ENCODE measurements at places on chromosomes 1 and 21. TPM values are rescaled to one million over a fixed set of nuclear protein-coding genes. Genes with fewer than 3 reads are reported as not detected.

GRCh38 chr1:71228742-71229365, 148.0 kb upstream of the ZRANB2 start:
- DNase-seq = no peak

DNA sequence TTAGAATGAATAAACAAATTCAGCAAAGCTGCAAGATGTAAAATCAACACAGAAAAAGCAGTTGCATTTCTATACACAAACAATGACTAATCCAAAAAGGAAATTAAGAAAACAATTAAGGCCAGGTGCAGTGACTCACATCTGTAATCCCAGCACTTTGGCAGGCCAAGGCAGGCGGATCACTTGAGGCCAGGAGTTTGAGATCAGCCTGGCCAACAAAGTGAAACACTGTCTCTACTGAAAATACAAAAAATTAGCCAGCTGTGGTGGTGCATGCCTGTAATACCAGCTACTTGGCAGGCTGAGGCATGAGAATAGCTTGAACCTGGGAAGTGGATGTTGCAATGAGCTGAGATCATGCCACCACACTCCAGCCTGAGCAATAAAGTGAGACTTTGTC, 22.3 kb downstream of the THEM4 start:
- DNase-seq = no peak

DNA sequence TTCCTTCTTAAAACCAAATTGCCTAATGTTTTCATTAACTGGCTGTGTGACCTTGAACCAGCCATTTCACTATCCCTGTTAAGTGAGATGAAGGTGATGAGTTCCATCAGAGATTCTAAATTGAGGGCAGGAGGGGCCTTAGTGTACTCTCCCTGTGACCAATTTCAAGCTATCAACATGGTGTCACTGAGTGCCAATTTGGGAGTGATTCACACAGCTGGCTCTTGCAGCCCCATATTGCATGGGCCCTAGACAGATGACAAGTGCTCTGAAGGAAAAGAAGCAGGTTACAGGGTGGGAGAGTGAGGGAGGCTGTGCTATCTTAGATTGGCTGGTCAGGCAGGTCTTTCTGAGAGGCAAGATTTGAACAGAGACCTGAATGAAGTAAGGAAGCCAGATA, 13.0 kb upstream of the TACSTD2 start:
- no peak for DNase-seq

Gene VAV3
- polyA plus RNA-seq = 153 TPM

GRCh38 chr1:235766794-235767285, 99.9 kb downstream of the LYST start:
- no peak for DNase-seq

DNA sequence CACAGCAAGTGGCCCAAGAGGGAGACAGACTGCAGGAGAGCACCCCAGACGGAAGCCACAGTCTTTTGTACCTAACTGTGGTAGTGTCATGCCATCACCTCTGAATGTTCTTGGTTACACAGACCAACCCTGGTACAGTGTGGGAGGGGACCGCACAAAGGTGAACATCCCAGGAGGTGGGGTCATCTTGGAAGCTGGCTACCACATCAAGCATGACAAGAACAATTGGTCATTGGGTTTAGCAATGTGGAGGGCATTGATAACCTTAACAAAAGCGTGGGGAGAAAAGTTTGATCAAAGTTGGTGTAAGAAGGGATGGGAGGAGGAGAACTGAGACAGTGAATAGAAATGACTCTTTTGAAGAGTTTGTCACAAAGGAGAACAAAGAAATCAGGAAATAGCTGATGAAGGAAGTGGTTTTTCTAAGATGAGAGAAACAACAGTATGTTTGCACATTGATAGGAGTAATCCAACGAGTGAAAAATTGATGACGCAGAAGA, 87.1 kb upstream of the CACNA1E start:
- DNase-seq = no peak

GRCh38 chr1:11521582-11522399, 42.8 kb downstream of the DISP3 start:
- DNase-seq = no peak

GRCh38 chr1:3772715-3773571, at the start of gene SMIM1:
Gene SMIM1 (plus strand): TSS chr1:3772749. CDS start chr1:3775374, 2,625 bp downstream.
- DNase-seq = no peak

Gene KIF14
- polyA plus RNA-seq = 7.9 TPM

- no peak for DNase-seq
Observed at GRCh38 chr1:37945743-37946702, 830 bp downstream of the INPP5B start.

Gene FYB2
- polyA plus RNA-seq = 1.4 TPM

Gene IL22RA1
- 3.5 TPM for polyA plus RNA-seq

Gene SUMO3
- polyA plus RNA-seq = 123 TPM

- DNase-seq = no peak
Observed at GRCh38 chr1:116916002-116916401, 6.3 kb downstream of the PTGFRN start.

DNA sequence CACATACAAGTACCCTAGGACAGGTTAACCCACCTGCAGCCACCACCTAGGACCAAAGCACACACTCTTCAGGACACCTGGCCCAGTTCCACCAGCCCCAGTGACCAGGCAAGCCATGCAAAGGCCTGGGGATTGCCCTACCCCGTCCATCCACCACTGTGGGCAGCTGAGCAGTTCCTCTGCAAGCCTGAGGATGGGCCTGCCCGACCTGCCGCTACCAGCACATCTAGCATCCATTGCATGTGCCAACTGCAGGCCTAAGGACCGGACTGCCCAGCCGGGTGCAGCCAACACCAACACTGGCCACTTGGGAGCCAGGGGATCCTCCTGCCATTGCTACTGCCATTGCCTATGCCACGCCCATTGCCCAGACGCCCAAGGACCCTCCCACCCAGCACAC, 558.3 kb downstream of the SMYD3 start:
- no peak for DNase-seq

DNA sequence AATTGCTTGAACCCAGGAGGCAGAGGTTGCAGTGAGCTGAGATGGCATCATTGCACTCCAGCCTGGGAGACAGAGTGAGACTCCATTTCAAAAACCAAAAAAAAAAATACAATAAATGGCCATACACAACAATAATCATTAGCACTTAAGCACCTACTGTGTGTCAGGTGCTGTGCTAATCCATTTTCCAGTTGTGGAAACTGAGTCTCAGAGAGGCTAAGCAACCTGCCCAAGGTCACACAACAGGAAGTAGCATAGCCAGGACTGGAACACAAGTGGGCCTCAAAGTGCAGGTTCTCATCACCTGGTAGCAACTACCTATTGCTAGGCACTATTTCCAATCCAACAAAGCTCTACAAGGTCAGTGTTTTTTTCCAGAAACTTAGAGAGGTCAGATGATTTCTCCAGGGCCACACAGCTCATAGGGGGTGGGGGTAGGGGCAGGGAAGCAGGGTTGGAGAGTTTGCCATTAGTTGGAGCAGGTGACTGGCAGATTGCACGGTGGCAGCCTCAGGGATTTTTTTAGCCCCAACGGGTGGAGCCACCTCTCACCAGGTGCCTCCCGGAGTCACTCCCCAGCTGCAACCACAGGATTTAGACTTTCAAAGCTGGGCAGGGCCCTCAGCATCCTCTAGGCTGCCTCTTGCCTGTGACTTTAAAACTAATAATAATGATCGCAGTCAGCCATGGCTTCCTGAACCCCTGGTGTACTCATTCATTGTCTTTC, 52.5 kb upstream of the ID3 start:
- DNase-seq = no peak

DNA sequence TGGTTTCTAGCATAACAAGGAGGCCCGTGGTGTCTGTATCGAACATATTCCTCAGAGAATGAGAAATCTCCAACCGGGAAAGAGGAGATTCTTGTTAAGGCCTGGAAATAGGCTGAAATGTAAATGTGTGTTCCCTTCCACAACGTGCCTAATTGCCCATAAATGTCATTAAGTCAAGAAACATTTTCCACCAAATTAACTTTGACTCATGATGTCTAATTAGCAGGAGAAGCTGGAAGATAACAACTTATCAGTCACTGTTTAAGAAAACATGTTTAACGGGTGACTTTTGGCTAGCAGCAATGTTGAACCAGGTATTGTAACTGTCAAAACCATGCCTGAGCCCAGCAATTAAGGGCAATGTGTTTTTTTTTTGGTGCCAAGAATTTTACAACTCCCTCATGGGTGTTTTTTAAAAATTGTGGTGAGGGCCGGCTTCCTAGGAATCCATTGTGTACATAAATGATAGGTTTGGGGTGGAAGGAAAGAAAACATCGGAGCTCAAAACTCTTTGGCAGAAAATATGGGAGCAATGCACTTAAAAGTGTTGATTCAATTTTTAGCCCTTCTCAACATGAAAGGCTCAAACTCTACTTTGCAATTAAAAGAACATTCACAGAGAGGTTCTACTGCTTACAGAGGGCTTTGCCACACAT, 67.0 kb downstream of the OLIG1 start:
- no peak for DNase-seq

- DNase-seq = no peak
Observed at GRCh38 chr1:66119148-66119547, 326.5 kb downstream of the PDE4B start.

DNA sequence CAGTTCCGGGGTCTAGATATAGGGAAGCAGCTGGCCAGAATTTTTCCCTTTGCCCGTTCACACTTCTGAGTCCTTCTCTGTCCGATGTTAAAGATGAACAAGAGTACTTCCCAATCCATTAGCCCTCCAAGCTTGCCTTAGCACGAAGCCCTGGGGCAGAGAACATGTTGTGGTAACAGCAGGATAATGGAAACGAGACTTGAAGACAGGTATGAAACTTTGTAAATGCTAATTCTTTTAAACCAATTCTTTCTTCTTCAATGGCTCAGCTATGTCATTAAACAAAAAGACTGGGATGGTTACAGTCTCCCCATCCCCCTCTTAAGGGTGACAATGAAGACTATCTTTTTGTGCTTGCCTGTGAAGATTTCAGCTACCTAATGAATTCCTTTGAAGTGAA, 218.5 kb downstream of the PLA2G4A start:
- DNase-seq = no peak

DNA sequence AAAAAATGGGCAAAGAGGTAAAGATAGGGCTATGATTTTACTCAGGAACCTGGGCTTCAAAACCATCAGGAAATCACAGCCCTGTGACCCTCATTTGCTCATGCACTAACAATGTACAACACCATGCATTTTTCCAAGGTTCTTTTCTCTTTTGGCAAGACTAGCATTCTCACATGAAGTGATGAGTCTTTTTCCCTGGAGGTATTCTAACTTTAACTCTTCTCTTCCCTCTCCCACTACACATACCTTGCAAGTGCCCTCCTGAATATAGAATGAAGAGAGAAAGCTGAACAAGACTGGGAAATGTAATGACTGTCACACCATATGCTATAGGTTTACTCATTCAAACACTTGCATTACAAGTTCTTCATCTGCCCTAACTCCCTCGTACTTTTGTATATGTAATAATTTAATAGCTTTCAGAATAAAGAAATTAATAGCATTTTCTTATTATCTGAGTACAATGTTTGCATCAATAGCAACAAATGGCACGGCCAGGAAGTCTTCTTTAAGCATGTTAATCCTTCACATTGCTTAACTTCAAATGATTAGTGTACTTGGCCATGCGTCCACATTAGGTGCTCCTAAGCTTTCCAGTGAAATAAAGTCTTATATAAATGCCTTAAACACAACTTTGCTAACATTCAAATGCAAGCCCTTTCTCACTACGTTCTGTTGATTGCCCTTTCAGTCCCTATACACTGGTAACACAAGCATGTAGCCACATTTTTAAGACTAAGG, 1.8 kb downstream of the NIBAN1 start:
- DNase-seq = no peak

Gene CD5L
- polyA plus RNA-seq = not detected

DNA sequence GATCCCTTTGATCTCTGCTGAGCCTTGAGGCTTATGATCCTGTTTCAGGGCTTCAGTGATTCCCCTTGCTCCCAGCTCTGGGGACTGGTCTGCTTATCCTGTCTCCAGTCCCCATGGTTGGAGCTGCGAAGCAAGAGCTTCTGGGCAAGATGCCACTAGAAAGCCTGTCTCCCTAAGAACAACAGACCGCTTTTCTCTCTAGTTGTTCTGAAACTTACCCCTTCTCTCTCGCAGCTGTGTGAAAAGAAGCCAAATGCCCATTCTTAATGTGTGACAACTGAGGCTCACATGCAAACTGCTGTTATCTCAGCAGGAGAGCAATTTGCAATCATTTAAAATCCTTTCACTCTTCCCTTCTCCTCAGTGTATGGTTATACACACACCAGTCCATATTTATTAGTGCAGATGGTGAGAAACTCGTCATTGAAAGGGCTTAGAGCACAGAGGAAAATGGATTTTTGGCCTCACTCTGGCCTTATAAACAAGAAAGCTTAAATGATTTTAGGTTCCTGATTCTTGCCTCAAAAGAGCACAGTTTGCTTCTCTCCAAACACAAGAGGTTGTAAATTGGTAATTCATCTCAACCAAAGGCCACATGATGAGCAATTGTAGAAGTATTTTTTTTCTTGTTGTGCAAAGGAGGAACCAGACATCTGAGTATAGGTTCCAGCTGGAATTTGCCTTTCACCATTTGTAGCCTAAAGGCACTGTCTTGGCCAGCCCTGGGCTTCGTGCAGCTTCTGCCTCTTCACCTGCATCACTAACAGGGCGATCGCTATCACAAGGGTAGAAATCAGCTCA, 179.2 kb upstream of the LMO4 start:
- no peak for DNase-seq

Gene NT5C1A
- not detected for polyA plus RNA-seq

DNA sequence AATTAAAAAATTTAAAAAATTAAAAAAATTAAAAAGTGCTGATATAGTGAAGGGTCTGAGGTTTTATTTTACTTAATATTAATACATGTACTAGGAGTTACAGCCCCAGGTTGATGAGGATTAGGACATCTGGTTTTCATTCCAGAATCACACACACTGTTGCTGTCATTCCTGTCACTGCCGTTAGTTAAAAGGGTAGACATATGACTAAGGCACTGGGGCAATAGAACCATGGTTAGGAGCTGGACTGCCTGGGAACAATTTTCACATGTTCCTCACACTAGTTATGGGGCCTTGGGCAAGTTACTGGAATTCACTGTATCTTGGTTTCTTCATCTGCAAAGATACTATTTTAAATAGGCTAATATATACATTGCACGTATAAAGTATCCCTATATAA, 191.8 kb upstream of the DPYD start:
- DNase-seq = no peak

Gene JAK1
- polyA plus RNA-seq = 112 TPM

- no peak for DNase-seq
Observed at GRCh38 chr1:102800406-102800805, 307.9 kb downstream of the COL11A1 start.

DNA sequence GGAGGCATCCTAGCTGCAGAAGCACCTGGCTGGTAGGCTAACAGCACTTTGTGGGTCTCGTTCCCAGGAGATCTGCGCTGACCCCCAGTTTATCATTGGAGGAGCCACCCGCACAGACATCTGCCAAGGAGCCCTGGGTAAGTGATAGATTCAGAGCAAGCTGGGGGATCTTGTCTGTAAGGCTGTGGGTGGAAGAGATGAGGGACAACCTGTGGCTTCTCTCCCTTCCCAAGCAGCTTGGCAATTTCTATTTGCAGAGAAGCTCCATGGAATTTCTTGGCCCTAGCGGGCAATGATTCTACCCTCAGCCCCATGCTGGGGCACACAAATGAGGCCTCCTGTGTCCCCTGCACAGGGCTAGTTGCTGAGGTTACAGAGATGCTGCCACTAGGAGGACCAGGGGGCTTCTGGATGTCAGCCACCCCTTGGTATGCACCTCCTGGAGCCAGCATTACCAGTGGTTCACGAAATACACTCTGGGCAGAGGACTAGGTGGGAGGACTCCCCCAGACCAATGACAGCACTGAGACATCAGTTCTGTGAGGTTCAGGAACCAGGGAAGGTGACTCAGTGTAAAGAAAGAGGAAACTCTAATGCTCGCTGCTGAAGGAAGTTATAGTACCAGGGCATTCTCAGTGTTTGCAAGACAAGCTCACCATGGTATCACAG, 5.5 kb downstream of the CAPN2 start:
- DNase-seq = no peak

All from renal cortex interstitium (tissue), 15 donors.